Effector memory CD8-positive, alpha-beta T cell (primary cell): ENCODE measurements at places on chromosomes 3 and 15.

- DNase-seq: no peak
Measured at GRCh38 chr3:58084788-58085543, 76.7 kb downstream of the FLNB start.

DNA sequence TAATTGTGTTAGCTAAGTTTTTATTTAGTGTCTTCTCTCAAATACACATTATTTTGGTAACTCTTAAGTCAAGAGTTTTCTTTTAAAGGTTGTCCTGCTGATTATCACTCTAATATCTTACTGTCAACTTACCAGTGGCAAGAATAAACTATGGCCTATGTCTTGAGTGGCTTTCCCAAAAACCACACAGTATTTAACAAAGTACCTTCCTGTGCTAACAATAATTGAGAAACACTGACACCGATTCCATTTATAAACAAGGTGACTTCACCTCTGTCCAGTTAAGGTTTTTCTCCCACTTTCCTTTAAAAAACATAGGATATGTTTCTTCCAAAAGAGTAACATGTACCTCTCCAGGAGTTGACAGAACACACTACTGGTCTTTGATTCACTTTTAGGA, 234.3 kb upstream of the CD96 start:
- no peak for DNase-seq

DNA sequence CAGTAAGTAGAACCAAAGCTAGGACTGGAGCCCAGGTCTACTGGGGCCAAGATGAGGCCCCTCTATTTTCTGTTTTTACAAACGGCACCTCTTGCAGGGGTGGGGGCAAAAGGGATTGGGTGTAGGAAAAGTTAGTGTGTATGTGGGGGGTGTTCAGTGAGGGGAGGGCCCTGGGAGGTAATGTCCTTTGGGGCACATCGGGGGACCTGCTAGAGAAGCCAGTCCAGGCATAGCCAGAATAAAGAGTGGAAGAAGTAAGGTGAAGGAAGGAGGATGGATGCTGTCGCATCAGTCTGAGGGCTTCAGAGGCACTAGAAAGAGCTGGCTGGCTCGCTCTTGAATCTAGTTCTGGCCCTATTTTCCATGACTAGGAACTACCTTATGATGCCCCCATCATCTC, 2.6 kb downstream of the PLCD1 start:
- no peak for DNase-seq

- DNase-seq: no peak
Measured at GRCh38 chr15:28885630-28886430, at the start of gene APBA2. Gene APBA2 (plus strand): TSS chr15:28885974. CDS start chr15:29053885, 167,911 bp downstream.

DNA sequence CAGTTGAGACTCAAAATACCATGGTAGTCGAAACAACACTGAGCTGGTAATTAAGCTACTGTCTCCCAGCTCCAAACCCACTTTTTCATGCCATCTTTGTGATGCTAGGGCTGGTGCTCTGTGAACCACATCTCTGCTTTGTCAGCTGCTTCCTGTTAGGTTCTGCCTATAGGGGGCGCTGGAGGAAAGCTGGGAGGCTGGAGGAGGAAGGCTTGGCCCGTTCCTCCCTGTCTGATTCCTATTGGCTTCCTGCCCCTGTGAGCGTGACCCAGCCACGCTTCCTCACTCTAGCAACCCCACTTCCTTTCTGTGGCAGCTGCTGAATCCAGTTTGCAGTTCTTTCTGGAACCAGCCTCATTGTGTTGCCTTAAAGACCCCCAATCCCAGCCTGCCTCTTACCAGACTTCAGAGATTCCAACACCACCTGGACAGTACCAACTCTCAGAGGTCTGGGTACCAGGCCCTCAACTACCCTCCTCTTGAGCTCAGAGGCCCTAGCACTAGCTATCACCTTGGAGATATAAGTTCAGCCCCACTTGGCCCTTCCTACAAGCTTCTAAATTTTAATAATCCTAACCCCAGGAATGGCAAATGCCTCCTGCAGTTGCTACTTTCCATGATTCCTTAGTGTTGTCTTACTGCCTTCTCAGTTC, 120.9 kb downstream of the ERC2 start:
- no peak for DNase-seq

DNA sequence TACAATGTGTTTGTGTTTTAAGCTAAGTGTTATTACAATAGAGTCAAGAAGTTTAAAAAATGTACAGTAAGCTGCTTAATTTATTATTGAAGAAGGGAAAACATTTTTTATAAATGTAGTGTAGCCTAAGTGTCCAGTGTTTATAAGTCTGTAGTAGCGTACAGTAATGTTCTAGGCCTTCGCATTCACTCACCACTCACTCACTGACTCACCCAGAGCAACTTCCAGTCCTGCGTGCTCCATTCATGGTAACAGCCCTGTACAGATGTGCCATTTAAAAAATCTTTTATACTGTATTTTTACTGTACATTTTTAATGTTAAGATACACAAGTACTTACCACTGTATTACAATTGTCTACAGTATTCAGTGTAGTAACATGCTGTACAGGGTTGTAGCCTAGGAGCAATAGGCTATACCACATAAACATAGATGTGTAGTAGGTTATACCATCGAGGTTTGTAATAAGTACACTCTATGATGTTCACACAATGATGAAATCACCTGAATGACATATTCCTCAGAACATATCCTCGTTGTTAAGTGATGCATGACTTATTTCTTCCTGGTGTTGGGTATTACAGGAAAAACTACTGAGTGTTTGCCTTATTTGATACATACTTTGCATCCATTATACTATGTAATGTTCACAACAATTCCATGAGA, 156.6 kb upstream of the NUDT16 start:
- DNase-seq: no peak
